Activated CD4-positive, alpha-beta memory T cell treated with anti-CD3 and anti-CD28 coated beads for 36 hours (primary cell): ENCODE measurements at places on chromosomes 3 and 15.

- no peak for DNase-seq
Measured at GRCh38 chr3:55622733-55623132, 135.6 kb upstream of the WNT5A start.

- DNase-seq: no peak
Measured at GRCh38 chr3:178518660-178519396, 17.4 kb upstream of the KCNMB2 start.

- no peak for DNase-seq
Measured at GRCh38 chr3:150249779-150250470, 158.2 kb upstream of the TSC22D2 start.

DNA sequence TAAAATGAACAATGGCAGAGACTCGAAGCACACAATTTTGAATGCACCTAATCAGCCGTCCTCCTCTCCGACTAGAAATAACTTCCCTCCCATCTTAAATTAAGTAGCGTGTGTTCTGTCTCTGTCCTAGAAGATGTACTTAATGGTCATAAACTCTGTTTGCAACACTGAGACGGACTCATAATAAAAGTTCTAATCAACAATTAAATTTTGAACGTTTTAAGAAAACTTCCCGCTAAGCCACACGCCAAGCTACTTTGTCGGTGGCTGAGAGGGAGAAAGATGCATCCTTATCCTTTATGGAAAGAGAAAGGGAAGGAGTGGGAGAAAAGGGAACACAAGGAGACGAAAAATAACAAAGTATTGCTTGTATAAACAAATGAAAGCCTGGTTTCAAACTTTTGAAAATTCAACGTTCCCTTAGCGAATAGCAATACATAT, 989 bp downstream of the GNB4 start:
- DNase-seq: no peak

GRCh38 chr3:37498126-37499039, 324.0 kb upstream of the LRRFIP2 start:
- no peak for DNase-seq

GRCh38 chr3:18070231-18070630, 327.8 kb upstream of the TBC1D5 start:
- no peak for DNase-seq

DNA sequence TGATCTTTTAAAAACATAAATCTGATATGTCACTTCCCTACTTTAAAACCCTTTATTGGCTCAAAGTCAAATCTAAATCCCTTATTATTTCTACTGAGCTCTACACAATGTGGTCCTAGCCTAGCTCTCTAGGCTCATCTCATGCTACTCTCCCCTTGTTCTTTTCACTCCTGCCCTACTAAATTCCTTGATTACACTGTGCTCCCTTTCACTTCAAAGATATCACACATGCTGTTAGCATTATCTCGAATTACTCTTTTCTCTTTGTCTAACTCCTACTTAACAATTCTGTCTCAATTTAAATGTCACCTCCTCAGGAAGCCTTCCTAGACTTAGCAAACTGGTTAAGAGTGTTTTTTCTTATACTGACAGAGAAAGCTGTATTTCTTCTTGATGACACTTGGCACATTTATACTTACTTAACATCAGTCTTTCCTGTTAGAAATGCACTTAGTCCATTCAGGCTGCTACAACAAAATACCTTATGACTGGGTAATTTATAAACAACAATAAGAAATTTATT, 102.0 kb downstream of the SCAPER start:
- no peak for DNase-seq

DNA sequence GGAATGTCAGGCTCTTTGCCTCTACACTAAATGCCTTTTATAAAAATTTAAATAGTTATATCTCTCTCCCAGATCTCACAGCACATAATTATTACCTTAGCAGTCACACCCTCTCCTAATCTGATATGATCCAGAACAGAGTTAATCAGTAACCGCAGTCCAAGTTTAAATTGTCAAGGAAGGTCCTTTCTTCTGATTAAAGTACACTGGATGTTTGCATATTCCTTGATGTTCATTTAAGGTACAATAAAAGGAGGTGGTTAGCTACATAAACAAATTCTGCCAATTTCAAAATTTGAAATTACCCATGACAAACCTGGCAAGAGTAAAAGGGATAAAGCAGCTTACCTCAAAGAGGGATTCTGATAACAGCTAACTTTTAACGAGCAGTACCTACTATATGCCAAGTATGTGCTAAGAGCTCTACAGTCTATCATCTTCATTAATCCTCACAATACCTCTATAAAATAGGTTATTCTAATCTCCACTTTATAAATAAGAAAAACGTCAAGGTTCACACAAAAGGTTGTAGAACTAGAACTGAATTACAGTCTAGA, 4.3 kb downstream of the GOLIM4 start:
- DNase-seq: no peak

- DNase-seq: no peak
Measured at GRCh38 chr3:19348941-19349564, 200.7 kb downstream of the KCNH8 start.
